ENCODE measurements at places on chromosomes 5 and 9. TPM values are rescaled to one million over a fixed set of nuclear protein-coding genes. Genes with fewer than 3 reads are reported as not detected.

The RGS3 gene
- total RNA-seq, result 13.0 TPM

The WDR36 gene
- total RNA-seq, result 25.7 TPM

The PCDHGA6 gene
- total RNA-seq, result 0.67 TPM

The MRPS2 gene
- total RNA-seq, result 10.9 TPM

The VLDLR gene
- total RNA-seq, result 2.8 TPM

GRCh38 chr5:138605254-138605972 lies 30.2 kb upstream of the HSPA9 start:
- no peak for DNase-seq

- no peak for DNase-seq
Measured at GRCh38 chr5:179124273-179124852, 64.2 kb downstream of the ZNF354C start.

DNA sequence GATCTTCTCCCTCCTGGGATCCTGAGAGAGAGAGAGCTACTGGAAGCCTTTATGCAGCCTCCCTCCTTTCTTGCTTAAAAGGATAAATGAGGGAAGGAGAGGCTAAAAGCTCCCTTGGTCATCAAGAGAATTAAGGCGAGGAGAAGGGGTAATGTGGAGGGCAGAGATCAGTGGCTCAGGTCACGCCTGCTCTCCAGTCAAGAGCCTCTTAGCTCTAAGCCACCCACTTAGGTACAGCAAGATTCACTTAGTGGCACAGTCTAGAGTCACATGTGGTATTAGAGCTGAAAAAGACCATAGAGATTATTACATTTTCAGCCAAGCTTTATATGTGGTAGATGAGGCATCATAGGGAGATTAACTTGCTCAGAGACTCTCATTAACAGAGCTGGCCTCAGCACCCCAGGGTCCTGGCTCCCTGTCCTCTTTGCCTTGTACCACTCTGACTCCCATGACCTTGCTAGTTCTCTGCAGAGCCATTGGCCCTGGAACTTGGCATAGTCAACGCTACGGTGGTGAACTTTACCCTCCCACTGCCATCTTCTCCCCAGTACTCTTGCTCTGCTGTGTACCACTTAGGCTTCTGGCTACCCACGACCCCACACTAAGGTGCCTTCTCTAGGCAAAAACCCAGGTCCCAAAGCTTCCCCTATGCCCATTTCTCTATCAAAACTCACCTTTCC lies 37.6 kb downstream of the MFAP3 start:
- DNase-seq, result no peak

DNA sequence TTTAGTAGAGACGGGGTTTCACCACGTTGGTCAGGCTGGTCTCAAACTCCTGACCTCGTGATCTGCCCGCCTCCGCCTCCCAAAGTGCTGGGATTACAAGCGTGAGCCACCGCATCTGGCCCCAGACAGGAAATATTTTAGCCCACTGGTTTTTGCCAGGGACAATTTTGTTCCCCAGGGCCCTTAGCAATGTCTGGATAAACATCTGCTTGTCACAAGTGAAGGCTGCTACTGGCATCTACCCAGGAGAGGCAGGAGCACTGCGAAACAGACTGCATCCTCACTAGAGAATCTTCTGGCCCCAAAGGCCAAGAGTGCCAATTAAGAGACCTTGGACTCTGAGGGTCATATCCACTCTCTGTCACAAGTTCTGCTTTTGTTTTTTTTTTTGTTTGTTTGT lies 2.4 kb upstream of the TPRN start:
- DNase-seq, result no peak

- peak; percentile 32 for DNase-seq
Measured at GRCh38 chr9:136051837-136052471, 43.1 kb downstream of the NACC2 start.

- no peak for DNase-seq
Measured at GRCh38 chr5:78626009-78626571, 22.5 kb downstream of the LHFPL2 start.

GRCh38 chr9:79604921-79605562 lies 33.3 kb downstream of the TLE4 start:
- no peak for DNase-seq

- DNase-seq, result no peak
Measured at GRCh38 chr5:39765366-39765765, 340.6 kb upstream of the DAB2 start.

- DNase-seq, result no peak
Measured at GRCh38 chr9:68726489-68726888, 21.4 kb downstream of the PIP5K1B start.

GRCh38 chr9:100377015-100377414 lies 24.3 kb upstream of the TEX10 start:
- no peak for DNase-seq

GRCh38 chr5:68592351-68592750 lies 376.8 kb downstream of the PIK3R1 start:
- DNase-seq, result no peak

- no peak for DNase-seq
Measured at GRCh38 chr5:126464016-126464415, 40.8 kb downstream of the GRAMD2B start.

GRCh38 chr5:158133369-158133768 lies 274.4 kb upstream of the CLINT1 start:
- DNase-seq, result no peak

DNA sequence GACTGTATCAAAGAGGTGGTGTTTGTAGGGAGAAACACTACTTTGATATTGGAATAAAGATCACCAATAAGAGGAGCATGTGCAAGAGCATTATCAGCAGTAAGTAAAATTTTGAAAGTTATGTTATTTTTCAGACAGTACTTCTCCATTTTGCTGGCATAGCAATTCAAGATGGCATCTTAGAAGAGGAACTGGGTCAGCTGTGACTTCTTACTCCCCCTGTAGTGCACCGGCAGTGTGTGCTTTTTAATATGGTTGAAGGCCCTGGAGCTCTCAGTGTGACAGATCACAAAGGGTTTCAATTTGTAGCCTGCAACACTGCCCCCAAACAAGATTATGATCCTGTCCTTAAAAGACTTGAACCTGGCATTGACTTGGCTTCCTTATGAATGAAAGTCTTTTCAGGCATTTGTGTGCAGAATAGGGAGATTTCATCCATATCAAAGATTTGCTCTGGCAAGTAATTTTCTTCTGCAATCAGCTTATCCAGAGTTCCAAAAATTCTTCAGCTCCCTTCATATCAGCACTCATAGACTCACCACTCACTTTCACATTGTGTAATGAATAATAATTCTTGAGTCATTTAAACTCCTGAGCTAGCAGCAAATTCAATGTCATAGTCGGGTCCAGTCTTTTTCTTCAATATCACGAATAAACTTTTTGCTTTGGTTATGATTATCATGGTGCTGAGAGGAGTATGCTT lies 105.7 kb upstream of the MAMDC2 start:
- no peak for DNase-seq
